ENCODE measurements at places on chromosomes 7 and 10.
A peak's percentile ranks its signal among the peaks of the same experiment; 100 is the strongest.

- peak; percentile 58 for DNase-seq
These were observed 8.7 kb upstream of the GLRX3 start for GRCh38 chr10:130127364-130128061.

DNA sequence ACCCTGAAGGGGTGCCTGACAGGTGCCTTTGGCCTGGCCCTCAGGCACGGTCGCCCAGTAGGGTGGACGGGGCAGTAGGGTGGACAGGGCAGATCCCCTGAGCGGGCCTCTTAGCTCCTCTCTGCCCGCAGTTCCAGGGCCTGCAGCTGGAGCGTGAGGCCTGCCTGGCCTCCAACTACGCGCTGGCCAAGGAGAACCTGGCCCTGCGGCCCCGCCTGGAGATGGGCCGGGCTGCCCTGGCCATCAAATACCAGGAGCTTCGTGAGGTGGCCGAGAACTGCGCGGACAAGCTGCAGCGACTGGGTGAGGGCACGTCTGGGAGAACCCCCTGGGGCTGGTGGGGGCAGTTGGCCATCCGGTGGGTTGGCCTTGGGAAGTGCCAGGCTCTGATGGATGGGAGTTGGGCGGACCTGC lies 1.7 kb downstream of the VPS37D start:
- DNase-seq, result no peak

DNA sequence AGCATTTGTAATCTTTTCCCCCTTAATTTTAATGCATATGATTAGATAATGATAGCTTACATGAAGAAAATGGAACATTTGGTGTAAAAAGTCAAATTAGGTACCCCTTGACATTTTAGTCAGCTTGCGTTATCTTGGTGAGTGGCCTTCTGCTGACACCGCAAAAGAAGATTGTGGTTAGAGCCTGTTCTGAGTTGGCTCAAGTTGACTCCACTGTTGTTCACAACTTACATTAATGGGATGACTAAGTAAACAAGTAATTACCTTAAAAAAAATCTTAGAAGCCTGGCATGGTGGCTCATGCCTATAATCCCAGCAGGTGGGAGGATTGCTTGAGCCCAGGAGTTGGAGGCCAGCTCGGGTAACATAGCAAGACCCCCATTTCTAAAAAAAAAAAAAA lies 24.2 kb downstream of the TRRAP start:
- DNase-seq, result no peak

DNA sequence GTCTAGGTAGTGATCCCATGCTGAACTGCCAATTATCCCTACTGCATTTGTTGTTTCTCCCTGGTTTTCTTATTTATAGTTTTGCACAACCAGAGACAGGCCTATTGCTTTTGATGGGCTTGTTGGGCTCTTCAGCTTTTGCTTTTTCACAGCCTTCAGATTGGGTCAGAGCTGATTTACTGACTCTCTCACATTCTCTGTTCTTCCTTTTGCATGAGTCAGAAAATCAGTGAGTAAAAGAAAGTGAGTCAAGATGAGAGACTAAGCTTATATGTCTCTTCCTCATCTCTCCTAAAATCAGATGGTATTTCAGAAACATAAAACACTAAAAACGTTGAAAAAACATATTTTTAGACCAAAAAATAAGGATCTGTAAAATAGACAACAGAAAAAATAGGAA lies 1135.4 kb downstream of the XPNPEP1 start:
- no peak for DNase-seq

GRCh38 chr7:1204460-1205140 lies 28.1 kb upstream of the UNCX start:
- DNase-seq, result no peak

DNA sequence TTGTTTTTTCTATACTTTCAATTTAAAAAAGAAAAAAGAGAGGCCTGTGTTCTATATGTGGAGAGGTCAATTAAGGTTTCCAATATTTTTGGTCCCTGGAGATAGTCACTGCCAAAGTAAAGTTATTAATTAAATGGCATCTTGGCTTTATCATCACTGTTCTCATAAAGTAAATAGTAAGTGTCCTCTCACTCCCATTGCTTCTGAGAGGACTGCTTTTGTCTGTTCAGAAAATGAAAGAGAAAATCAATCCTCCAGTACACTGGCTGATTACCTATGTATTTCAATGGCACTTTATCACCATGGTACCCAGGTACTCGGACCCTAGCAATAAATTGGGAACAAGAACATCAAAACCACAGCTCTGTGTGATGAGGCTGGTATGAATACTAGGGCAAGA lies 94.0 kb downstream of the RNLS start:
- no peak for DNase-seq

GRCh38 chr10:60905580-60905979 lies 38.4 kb downstream of the RHOBTB1 start:
- no peak for DNase-seq

DNA sequence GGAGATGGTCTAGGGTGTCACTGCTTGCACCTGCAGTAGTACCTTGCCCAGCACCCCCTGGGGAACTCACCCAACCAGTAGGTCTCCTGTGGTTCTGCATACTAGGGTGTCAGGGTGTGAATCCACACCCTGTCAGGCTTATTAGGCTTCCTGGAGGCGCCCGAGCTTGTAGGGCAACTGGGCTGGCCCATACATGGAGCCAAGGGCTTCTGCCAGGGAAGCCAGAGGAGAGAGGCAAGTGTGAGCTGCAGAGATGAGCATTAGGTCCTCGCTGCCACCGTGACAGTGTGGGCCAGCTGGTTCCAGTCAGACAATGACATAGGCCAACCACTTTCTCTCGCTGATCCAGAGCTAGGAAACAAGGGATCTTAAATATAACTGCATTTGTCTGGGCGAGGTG lies 11.2 kb downstream of the MXI1 start:
- DNase-seq, result no peak

All from NCI-H460 (cell line).